ENCODE measurements at places on chromosomes 7 and 10.

- DNase-seq = no peak
Observed at GRCh38 chr7:1800902-1801301, 130.8 kb downstream of the ELFN1 start.

DNA sequence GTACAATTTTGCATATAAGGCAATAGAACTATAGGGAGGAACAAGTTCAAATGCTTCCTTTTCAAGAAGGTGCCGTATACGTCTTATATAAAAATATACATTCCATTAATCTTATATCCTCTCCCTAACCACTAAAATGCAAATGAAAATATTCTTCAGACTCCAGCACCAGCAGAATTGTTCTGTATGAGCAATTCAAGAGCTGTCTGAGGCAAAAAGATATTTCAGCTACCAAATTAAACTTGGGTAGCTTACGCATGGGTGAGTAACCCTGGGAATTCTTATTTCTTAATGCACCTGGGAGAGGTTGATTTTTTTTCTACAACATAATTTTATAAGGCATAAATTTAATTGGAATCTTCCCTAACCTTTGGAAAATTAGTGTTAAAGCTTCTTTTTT is 42.2 kb upstream of the GSDME start:
- DNase-seq = no peak

DNA sequence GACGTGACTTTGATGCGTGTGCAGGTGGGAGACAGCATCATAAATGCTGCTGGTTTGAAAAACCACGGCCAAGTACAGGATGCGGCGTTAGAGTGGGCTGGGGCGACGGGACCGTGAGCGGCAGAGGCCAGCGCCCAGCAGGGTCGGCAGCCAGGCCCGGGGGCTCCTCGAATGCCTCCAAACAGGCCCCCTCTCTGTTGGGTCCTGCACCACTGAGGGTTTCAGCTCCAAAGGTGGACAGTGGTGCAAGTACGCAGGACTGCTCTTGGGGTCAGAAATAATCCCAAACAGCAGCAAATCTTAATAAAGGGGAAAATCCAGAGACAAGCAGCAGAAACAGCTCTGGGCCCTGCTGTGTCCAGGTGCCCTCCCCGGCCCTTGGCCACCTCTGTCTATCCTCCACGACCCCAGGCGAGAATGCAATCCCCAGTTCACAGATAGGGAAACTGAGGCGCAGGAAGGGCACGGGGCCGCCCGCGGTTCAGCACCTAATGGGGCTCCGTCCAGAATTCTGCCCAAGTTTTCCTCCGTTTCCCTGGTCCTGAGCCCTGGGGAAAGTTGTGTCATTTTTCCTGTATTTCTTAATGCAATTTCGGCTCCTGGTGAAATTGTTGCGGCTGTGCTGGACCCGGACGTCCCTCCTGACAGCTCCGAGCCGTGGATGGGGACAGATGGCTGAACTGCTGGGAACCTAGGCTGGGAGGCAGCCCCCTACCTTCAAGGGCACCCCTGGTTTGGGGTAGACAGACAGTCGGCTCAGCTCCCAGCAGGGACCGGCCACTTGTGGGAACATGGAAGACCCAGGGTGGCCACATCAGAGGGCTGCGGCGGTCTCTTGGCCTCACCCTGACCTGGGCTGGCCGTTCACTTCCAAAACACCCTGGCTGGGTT is 97.4 kb downstream of the FOXL3 start:
- no peak for DNase-seq

- peak; percentile 34 for DNase-seq
Observed at GRCh38 chr7:78063758-78064157, 265.2 kb downstream of the PHTF2 start.

GRCh38 chr7:41098402-41098801 is 604.5 kb downstream of the INHBA start:
- no peak for DNase-seq

GRCh38 chr10:120729547-120729946 is 121.6 kb upstream of the WDR11 start:
- DNase-seq = no peak

DNA sequence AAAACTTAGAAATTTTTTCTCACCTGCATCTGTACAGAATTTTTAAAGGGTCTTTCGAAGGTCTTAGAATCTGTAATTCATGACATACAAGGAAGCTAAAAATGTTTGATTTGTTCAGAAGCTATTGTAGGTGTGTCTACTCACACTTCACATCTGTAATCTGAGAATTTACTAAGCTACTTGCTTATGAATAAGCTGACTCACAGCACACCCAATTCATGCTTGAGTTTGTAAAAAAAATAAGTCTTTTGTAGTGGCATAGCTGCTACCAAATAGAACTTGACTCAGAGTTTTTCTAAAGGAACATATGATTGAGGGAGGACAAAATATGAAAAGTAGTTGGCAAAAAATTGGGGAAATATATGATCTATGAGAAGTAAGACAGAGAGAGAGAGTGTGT is 12.7 kb upstream of the AGR2 start:
- peak; percentile 42 for DNase-seq

DNA sequence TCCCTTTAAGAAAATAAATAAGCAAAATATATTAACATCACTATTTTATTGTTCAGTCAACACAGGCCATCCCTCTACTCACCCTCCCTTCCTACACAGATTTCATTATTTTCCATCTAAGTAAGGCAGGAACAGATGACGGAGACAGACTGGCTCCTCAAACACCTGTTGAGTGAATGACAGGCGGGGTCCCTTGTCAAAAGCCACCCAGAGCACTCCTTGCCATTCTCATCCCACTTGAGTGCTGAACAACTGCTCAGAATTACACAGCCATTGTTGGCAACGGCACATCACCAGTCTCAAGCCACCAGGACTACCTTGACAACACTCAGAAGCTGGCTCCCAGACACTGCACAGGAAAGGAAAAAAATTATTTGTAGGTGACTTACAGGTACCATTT is 3.3 kb downstream of the GRB10 start:
- no peak for DNase-seq

DNA sequence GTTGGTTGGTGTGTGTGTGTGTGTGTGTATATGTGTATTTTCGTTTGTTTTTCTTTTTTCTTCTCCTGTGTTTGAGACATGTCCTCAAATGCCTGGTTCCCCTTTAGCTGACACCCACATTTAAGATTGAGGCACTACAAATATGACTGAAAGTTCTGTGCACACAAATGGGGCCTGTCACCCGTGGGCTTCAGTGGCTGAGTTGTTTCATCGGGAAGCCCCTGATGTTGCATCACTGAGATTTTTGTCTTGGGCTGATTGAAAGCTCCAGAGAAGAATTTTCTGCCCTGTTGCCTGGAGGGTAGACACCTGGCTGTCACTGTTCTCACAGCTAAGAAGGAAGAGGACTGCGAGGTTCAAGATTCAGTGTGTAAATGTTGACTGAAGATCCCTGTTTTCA is 283.8 kb upstream of the C7orf33 start:
- no peak for DNase-seq

DNA sequence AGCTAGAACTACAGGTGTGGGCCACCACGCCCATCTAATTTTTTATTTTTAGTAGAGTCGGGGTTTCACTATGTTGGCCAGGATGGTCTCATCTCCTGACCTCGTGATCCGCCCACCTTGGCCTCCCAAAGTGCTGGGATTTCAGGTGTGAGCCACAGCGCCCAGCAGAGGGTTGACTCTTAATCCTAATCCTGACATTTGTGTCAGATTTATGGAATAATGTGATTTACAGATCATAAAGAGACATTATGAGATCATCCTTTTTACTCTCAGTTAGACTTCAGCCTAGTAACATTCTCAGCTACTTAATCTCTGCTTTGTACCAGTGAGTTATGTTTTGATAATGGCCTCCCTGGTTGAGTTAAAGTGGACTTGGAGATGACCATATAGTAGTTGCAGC is 2.2 kb downstream of the BTRC start:
- DNase-seq = no peak

- no peak for DNase-seq
Observed at GRCh38 chr7:101973130-101973529, 155.7 kb downstream of the CUX1 start.

GRCh38 chr10:27759483-27760272 is 14.1 kb upstream of the MKX start:
- no peak for DNase-seq
